Tibial nerve (tissue), 4 donors: ENCODE measurements at places on chromosomes 4 and X. TPM values are rescaled to one million over a fixed set of nuclear protein-coding genes. Genes with fewer than 3 reads are reported as not detected.

- DNase-seq = no peak
- no peaks in the 10 kb centered on the region for H3K27me3 ChIP-seq
- no peak overlapping the region for H3K4me3 ChIP-seq
- no peak overlapping the region for H3K27ac ChIP-seq
- no peaks in the 10 kb centered on the region for H3K36me3 ChIP-seq
These were observed 127.5 kb downstream of the HS3ST1 start for GRCh38 chr4:11301075-11301660.

GRCh38 chrX:7941390-7942042 is 14.3 kb upstream of the PNPLA4 start:
- no peaks in the 10 kb centered on the region for H3K36me3 ChIP-seq
- H3K27me3 ChIP-seq = no peaks in the 10 kb centered on the region
- H3K4me3 ChIP-seq = no peak overlapping the region
- H3K4me1 ChIP-seq = no peaks in the 10 kb centered on the region
- no peak overlapping the region for H3K27ac ChIP-seq
- no peak for DNase-seq

GRCh38 chr4:61505773-61506685 is 305.9 kb downstream of the ADGRL3 start:
- peaks cover 4% of the 10 kb centered on the region for H3K4me1 ChIP-seq
- no peaks in the 10 kb centered on the region for H3K36me3 ChIP-seq
- no peak for DNase-seq

GRCh38 chr4:87375719-87376291 is 15.2 kb downstream of the HSD17B11 start:
- H3K36me3 ChIP-seq = peaks cover 10% of the 10 kb centered on the region
- no peak overlapping the region for H3K4me3 ChIP-seq
- no peaks in the 10 kb centered on the region for H3K27me3 ChIP-seq
- H3K4me1 ChIP-seq = no peaks in the 10 kb centered on the region
- no peak overlapping the region for H3K27ac ChIP-seq

DNA sequence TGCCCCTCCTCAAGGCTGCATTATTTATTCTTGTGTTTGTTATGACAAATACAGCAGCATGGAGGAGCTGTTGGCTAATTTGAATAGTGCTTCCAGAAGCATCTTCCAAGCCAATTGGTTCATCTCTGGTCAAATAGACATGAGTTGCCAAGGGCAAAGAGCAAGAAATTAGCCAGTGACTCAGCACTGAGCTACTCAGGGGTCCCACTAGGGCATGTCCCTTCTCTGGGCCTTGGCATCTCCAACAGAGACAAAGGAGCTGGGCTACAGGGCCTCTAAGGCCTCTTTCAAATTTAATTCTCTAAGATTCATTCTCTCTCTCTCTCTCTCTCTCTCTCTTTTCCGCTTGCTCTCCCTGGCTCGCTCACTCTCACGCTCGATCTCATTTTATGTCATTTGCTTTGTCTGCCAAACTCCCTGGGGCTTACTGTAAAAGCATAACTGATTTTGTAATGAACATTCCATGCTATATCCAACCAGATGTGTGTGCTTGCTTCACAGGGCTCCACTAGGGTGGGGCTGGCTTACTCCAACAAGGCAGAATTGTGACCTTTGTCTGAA is 86.7 kb upstream of the MAGEA4 start:
- no peak overlapping the region for H3K27ac ChIP-seq
- H3K36me3 ChIP-seq = no peaks in the 10 kb centered on the region
- no peak for DNase-seq
- H3K27me3 ChIP-seq = no peaks in the 10 kb centered on the region
- no peak overlapping the region for H3K4me3 ChIP-seq

DNA sequence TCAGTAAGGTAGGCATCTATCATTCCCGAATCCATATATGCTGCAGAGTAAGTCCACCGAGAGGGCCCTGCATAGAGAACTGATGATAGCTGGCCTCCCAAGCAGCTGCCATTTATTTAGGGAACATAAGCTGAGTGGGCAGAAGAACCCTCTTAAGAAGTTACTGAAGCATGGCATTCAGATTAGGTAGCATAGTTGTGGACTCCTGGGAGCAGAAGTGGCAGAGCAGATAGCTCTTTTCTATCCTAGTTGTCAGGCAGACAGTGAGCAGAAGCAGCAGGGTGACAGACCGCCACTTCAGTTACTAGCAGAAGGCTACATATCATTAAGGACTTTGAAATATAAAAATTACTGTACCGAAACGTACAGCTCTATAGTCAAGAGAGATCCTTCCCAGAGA is 454.7 kb downstream of the PPP4R3C start:
- DNase-seq = no peak
- no peaks in the 10 kb centered on the region for H3K36me3 ChIP-seq
- H3K27me3 ChIP-seq = no peaks in the 10 kb centered on the region

DNA sequence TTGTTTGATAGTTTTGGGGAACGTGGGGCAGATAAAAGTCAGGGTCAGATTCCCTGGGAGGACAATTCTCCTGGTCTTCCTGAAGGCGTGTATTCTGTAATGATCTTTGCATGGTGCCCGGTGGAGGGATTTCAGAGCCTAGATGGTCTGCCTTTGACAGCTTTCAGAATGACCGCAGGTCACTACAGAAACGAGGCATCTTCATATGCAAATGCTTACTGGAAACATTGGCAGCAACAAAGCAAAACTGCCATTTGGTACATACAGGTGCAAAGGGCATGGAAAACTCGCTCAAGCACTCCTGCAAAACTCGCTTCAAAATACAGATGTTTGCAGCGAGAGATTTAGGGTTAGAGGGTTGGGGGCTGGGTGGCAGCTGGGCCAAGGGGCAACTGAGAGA is 8.8 kb downstream of the C4orf50 start:
- no peak for DNase-seq
- H3K27me3 ChIP-seq = peaks cover 31% of the 10 kb centered on the region
- no peak overlapping the region for H3K4me3 ChIP-seq
- H3K4me1 ChIP-seq = peaks cover 5% of the 10 kb centered on the region

GRCh38 chr4:32986236-32986635 is 2266.1 kb downstream of the PCDH7 start:
- H3K4me3 ChIP-seq = no peak overlapping the region
- no peak for DNase-seq
- no peaks in the 10 kb centered on the region for H3K36me3 ChIP-seq

GRCh38 chrX:134172588-134173259 is 64.3 kb upstream of the CCDC160 start:
- H3K36me3 ChIP-seq = no peaks in the 10 kb centered on the region
- H3K27ac ChIP-seq = peak overlapping the region; percentile 81
- no peak for DNase-seq
- H3K4me3 ChIP-seq = peak overlapping the region; percentile 43

DNA sequence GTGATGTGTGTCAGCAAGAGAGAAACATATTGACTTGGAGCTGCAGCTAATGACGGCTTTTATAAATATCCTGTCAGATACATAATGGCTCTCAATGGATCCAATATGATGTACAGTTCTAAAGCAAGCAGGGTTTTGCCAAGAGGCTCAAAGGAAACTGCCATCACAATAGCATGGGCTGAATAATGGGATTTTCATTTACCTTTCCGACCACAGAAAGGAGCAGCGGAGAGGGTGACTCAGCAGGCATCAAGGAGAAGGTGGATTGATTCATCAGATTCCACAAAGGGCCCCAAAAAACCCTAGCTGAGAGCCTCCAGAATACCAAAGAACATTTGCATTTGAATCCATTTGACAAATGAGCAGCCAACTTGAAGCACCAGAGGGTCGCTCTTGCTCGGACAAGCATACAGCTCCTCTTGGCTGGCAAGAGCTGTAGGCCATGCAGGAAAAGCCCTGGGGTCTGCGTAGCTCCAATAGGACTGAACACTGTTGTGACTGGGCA is 355.7 kb upstream of the NOCT start:
- DNase-seq = no peak
- H3K4me1 ChIP-seq = no peaks in the 10 kb centered on the region
- no peak overlapping the region for H3K4me3 ChIP-seq
- no peak overlapping the region for H3K27ac ChIP-seq
- no peaks in the 10 kb centered on the region for H3K36me3 ChIP-seq

DNA sequence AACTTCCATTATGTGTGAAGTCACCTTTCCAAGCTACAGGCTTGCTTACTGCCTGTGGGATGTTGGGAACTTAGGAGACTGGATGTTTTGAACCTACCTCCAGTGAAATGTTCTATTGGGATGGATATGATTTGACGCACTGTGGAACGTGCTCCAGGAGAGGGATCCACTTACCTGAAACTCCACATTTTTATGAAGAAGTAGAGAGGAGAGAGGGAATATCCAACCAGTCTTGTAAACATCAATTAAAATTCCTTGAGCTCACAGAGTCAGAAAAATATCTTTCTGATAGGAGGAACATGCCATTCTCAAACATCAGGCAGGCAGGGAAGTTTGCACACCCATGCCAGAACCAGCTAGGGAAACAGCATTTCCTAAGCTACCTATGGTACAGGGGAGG is 91.1 kb upstream of the MAOA start:
- no peak overlapping the region for H3K27ac ChIP-seq
- DNase-seq = no peak
- H3K4me1 ChIP-seq = no peaks in the 10 kb centered on the region
- no peak overlapping the region for H3K4me3 ChIP-seq
- no peaks in the 10 kb centered on the region for H3K27me3 ChIP-seq

DNA sequence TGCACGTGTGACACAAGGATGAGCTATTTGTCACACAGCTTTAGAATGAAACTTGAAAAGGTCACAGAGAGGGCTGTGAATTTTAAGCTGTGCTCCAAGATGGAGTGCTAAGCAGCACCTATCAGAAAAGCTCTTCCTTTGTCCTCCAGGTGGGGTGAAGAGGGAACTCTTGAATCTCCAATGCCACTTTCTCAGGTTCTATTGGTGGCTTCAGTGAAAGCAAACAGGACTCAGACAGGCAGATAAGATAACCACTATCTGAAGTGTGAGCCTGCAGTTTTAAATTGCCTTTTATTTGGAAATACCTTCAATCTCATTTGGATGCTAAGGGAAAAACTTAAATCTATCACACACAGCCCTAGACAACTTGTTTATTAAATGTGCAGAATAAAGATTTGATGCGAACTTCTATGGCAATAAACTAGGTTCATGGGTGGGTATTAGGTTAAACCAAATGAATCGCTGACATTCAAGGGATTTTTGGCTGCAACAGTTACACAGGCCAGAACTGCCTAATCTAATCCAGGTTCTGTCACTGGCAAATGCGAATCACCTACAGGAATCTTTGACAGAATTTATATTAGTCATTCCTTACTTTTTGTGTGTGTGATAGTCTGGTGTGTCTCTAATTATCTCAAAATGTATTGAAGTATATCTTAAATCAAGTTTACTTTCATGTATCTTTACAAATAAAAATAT is 13.6 kb upstream of the PDGFRA start:
- H3K4me1 ChIP-seq = peaks cover 5% of the 10 kb centered on the region
- H3K4me3 ChIP-seq = no peak overlapping the region
- no peaks in the 10 kb centered on the region for H3K36me3 ChIP-seq
- DNase-seq = no peak
- H3K27ac ChIP-seq = no peak overlapping the region
- no peaks in the 10 kb centered on the region for H3K27me3 ChIP-seq

GRCh38 chr4:153748378-153748777 is 11.4 kb downstream of the RNF175 start:
- no peaks in the 10 kb centered on the region for H3K27me3 ChIP-seq
- no peak overlapping the region for H3K4me3 ChIP-seq
- H3K4me1 ChIP-seq = no peaks in the 10 kb centered on the region
- DNase-seq = no peak
- no peaks in the 10 kb centered on the region for H3K36me3 ChIP-seq

DNA sequence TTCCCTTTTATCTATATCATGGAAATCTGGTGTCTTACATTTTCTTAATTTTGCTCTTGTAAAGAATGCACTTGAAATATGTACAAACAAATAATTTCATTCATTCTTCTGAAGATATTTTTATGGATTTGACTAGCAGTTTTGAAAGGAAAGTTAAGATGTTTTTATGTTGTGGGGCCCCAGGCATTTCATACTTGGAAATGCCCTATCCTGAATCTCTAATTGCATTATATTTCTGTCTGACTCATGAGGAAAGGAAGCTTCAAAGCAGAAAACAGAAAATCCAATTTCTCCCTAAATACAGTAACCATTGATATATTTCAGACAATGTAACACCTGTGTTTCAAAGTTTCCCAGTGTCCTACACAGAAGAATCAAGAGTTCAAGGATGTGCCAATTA is 73.2 kb upstream of the NPNT start:
- DNase-seq = no peak

DNA sequence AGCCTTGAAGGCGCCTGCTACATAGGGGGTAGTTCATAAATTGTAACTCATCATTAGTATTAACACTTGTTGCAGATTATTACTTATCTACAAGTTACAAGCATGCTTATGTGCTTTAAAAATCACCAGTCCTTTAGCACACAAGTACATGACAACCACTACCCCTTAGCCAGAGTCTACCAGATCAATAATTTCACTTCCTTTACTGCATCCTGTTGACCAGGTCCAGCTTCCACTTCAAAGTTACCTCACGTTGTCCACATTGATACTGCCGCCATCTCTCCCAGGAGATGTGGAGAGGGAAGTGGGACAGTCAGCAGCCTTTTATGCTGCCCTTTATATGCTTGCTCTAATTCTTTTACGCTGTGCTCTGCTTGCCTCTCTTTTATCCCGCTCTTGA is 231.3 kb upstream of the CXXC4 start:
- no peaks in the 10 kb centered on the region for H3K27me3 ChIP-seq
- H3K27ac ChIP-seq = no peak overlapping the region
- H3K36me3 ChIP-seq = no peaks in the 10 kb centered on the region
- no peaks in the 10 kb centered on the region for H3K4me1 ChIP-seq
- no peak for DNase-seq
- no peak overlapping the region for H3K4me3 ChIP-seq

- no peaks in the 10 kb centered on the region for H3K36me3 ChIP-seq
- no peak for DNase-seq
- no peak overlapping the region for H3K27ac ChIP-seq
These were observed 8.4 kb upstream of the AMOT start for GRCh38 chrX:112849016-112849415.

DNA sequence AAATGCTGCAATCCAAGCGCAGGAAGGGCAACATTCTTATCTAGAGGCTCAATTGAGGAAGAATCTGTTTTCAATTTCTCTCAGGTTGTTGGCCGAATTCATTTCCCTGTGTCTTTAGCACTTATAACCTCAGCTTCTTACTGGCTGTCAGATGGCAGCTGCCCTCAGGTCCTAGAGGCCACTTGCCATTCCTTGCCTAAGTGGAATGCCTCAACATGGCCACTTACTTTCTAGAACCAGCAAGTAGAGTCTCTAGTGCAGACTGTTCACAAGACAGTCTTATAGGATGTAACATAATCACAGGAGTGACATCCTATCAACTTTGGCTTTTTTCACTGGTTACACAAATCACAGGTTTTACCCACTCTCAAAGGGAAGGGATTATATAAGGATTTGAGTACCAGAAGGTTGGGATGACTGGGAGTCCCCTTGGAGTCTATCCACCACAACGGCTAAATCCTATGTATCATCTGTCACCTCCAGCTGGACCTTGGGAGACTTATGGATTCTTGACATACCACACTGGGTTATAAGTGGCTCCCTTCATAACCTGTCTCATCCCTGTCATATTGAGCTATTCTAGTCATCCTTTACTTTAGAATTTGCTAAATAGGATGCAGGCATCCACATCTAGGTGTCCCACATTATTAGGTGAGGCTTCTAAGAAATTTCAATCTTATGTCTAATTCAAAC is 297.9 kb upstream of the CTSO start:
- H3K36me3 ChIP-seq = no peaks in the 10 kb centered on the region
- no peaks in the 10 kb centered on the region for H3K4me1 ChIP-seq
- H3K4me3 ChIP-seq = no peak overlapping the region
- H3K27ac ChIP-seq = no peak overlapping the region
- H3K27me3 ChIP-seq = no peaks in the 10 kb centered on the region
- DNase-seq = no peak

The ZCCHC18 gene
- total RNA-seq = 3.3 TPM

The GC gene
- not detected for total RNA-seq

The CHST7 gene
- 71.1 TPM for total RNA-seq

The ARHGAP6 gene
- total RNA-seq = 45.7 TPM

The BTK gene
- total RNA-seq = 19.7 TPM

The MAGEA12 gene
- not detected for total RNA-seq
